ENCODE measurements at places on chromosomes 4 and X.

DNA sequence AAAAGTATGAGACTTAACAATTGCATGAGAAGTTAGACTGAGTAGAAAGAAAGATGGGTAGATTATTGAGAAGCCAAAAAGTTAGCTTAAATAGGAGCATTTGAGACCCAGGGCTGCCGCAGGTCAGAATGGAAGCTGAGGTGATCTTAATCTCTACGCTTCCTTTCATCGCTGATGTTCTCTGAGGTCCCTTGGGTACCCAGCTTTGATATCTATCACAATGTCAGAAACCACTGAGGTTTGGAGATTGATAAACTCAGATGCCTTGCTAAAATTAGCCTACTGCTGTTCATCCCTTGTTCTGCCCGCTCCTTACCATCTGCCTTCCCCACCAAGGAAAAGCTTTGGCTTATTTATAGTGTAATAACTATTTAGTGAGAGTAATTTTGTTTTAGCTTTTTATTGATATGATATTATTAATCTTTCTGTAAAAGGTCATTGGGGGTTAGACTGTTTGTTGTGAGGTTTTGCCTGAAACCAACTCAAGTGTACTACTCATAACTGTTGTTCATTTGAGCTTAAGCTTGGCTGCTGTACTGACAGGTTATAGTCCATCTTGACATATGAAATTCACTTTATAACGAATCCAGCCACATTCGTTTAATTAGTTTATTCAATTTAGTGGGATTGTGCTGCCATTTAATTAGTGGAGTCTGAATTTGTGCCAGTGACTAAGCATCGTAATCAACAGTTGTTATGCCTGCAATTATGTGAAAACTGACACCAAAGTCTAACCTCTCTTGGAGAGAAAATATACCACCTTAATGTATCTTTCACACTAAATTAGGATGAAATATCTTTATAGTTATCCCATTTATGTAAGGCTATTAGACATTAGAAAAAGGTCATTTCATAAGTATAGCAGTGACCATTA, 15.1 kb downstream of the MCUB start:
- peak; percentile 24 for DNase-seq

DNA sequence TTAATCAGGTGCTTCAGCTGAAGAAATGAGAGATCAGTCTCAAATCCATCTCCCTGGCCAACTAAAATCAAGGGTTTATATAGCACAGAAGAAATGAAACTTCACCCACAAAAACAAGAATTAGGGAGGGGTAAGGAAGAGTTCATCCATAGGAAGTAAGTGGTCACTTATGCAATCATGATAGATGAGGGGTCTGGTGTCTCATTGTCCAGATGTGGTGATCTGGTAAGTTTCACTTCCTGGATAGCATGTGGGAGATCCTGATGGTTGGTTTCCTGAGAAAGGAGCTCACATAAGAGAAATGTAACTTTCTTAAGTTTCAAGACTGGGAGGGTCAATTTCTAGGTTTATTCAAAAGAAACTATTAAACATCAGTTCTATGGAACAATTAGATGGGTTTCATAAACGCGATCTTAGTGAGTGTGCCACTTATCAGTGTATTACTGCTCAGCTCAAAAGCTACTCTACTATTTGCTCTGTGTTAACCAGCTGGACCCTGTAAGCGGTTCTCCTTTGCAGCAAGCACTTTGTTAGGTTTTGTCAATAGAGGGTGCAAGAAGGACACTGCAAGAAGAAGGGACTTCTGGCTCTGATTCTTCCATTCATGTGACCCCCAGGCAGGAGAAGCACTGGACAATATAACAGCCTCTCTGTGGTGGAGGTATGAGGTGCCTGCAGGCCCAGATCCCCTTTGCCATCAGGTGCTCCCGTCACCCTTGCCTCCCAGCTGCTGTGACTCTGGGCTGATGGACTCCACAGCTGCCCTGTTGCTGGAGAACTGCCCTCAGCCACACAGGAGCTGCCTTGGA, 35.4 kb upstream of the HPSE start:
- no peak for DNase-seq

GRCh38 chr4:135267148-135267865, 1065.7 kb upstream of the PABPC4L start:
- DNase-seq, result no peak

DNA sequence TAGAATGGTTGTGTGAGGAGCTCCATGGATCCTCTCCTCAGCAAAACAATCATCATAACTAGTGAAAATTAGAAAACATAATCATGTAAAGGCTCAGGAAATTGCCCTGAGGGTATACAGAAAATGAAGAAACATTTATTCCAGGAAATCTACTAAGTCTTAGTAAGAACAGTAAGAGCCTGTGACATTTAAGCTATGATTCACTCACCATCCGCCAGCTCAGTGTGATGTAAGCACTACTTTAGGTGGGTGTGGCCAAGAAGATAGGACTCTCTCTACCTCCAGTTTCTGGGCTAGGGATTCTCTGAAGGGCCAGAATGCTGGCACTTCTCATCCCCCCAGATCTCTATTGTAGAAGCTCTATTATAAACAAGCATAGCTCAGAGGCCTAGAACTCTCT, 147.5 kb downstream of the DLG3 start:
- no peak for DNase-seq

- DNase-seq, result no peak
Observed at GRCh38 chr4:70080205-70080604, 30.0 kb downstream of the HTN1 start.
